ENCODE measurements at places on chromosomes 11 and 22.
A peak's percentile ranks its signal among the peaks of the same experiment; 100 is the strongest.

DNA sequence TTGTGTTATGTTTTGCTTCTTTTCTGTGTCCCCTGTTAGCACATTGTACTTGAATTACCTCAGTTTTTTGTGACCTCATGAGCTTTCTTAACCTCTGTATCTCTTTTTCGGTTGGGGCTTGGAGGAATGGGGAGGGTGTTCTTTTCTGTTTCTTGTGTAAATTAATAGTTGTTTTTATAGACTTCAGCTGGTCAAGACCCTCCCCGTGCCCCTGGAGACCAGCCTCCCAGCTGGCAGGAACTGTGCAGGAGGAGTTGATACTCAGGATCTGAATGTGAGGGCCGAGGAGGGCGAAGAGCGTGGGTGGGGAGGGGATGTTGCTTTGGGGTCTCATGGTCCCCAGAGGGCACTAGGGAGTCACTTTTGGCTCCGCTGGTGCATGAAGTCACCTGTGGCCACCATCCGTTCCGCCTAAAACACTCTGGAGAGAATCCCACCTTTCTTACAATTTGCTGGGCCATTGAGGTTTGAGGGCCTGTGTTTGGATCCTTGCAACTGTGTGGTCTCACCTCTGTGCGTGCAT lies 44.3 kb upstream of the NNMT start:
- DNase-seq, result no peak

- DNase-seq, result peak; percentile 89
Observed at GRCh38 chr11:59551659-59552521, 40.6 kb downstream of the OR4D9 start.

GRCh38 chr11:126522606-126523005 lies 167.1 kb downstream of the ST3GAL4 start:
- DNase-seq, result no peak

GRCh38 chr11:2142300-2142759 lies 3.1 kb upstream of the IGF2 start:
- peak; percentile 32 for DNase-seq

DNA sequence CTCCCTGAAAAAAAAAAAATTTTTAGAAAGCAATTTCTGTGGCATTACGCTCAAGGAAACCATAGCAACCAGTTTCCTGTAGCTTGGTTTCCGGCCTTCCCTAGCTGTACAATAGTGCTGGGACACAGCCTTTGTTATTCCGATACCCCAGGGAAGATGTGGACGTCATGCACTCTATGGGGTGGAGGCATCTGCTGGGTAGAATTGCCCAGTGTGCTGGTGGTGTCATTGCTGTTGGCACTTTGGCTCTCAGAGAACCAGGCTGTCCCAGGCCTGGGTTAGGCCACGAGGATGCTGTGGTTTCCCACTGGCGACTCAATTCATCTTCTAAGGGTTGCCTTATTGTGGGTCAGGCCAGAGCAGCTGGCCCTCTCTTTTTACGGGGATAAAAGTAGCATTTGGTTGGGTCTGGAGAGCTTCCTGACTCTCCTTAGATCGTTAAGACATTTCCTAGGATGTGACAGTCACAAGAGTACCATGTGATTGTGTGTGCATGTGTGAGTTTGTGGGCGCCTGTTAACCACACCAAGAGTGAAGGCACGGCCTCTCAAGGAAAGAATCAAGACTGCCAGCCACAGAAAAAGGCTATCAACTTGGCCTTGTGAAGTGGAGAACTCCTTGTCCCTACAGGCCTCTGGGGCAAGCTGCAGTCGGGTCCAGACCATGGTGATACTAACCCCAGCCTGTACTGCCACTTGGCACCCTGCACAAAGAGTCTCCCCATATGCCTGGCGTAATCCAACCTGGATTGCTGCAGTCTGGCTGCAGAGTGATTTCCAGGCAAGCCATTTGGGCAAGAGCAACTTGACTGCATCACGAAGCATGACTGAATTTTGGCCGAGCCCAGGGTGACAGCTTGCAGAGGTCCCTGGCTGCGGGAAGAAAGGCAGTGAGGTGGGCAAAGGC lies 35.9 kb upstream of the NAV2 start:
- DNase-seq, result no peak

DNA sequence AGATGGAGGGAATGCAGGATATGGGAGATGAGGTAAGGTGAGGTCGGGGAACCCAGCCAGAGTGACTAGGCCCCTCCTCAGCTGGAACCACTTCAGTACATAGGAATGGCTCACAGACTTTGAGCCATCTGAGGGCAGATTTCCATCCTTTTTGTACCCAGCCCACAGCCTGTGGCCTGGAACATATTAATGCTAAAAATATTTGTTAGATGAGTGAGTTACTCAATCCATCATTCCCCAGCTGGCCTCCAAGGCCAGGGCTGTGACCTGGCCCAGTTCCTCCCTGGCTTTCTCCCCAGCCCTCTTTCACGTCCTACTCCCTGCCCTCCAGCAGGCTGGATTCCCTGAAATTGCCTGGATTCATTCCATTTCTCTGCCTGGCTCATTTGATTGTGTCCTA lies 57.2 kb upstream of the PRDM11 start:
- DNase-seq, result no peak
